ENCODE measurements at places on chromosomes 16 and 17.

DNA sequence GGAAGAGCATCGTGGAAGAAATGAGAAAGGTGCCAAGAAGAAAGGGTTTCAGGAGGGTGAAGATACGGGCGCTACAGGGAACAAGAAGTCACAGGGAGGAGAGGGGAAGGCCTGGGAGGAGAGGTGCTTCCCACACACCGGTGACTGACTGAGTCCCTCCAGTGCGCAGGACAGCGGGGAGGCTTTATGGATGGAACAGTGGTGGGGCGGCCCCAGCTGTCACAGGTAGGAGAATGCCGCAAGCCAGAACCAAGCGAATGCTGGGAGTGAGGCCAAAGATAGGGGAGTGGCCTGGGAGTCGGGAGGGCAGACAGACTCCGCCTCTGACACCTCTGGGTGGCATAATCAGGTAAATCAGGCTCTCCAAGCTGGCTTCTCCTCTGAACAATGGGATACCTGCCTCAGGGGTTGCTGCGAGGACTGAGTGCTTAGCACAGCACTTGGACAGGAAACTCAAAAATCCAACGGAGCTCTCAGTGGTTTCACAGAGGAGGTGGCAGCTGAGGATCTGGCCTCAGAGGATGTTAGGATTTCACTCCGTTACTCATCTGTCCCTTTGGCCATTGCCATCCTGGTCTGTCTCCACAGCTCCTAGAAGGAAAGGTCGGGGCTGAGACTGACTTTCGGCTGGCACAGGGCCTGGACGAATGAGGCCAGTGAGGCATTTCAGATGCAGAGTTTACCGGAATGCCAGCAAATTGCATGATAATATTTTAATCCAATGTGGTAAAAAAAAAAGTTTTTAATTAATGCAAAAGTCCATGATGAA is 717 bp upstream of the CNP start:
- DNase-seq, result no peak

GRCh38 chr16:64391063-64391600 is 730.7 kb downstream of the CDH11 start:
- no peak for DNase-seq

DNA sequence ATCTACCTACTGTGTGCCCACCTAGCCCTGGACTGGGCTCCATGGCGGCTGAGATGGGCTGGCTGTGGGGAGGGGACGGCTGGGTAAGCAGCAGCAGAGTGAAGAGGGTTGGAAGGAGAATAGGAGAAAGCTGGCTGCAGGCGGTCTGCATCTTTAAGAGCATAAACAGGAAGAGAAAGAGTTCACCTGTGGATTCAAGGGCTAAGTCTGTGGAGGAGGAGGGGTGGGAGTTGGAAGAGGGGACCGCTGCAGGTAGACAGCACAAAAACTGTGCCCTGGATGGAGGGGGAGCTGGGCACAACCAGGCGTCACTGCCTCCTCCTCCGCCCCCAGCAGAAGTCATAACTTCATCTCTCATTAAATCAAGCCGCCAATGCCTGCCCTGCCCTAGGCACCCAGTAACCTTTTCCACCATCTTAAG is 677 bp downstream of the SLC13A2 start:
- DNase-seq, result no peak

DNA sequence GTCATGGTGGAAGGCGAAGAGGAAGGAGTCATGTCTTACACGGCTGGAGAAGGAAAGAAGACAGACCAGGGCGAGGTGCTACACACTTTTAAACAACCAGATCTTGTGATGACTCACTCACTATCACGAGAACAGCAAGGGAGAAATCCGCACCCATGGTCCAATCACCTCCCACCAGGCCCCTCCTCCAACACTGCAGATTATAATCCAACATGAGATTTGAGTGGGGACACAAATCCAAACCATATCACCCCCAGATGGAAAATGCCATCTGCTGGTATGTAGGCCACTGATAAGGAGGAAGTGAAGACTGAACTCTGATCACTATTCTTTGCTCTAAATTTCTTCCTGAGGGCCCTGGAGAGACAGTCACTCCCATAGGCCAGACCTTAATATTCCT is 7.5 kb upstream of the ITGAX start:
- no peak for DNase-seq

- no peak for DNase-seq
Measured at GRCh38 chr16:46884513-46885293, 541 bp downstream of the GPT2 start.

- no peak for DNase-seq
Measured at GRCh38 chr16:66490774-66491715, 58.9 kb downstream of the TK2 start.

DNA sequence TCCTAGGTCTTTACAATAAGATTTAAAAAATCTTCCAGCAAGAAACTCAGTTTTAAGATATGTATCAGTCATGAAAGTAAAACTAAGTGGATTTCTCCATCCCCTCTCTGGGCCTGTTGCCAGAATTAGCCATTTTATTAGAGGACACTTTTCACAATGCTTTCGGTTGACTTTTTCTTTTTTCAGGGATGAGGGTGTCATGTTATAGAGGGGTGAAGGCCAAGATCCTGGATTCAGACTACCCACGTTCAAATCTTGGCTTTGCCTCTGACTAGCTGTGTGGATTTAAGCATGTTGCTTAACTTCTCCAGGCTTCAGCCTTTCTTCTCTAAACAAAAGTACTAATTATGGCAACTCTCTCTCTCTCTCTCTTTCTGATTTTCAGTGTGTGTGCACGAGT is 111.7 kb upstream of the COX10 start:
- no peak for DNase-seq
